ENCODE measurements at places on chromosomes 5 and 9.

GRCh38 chr9:32551276-32552051, 663 bp upstream of the SMIM27 start:
- DNase-seq: no peak

- no peak for DNase-seq
Observed at GRCh38 chr9:108994695-108995094, 18.6 kb downstream of the CTNNAL1 start.

DNA sequence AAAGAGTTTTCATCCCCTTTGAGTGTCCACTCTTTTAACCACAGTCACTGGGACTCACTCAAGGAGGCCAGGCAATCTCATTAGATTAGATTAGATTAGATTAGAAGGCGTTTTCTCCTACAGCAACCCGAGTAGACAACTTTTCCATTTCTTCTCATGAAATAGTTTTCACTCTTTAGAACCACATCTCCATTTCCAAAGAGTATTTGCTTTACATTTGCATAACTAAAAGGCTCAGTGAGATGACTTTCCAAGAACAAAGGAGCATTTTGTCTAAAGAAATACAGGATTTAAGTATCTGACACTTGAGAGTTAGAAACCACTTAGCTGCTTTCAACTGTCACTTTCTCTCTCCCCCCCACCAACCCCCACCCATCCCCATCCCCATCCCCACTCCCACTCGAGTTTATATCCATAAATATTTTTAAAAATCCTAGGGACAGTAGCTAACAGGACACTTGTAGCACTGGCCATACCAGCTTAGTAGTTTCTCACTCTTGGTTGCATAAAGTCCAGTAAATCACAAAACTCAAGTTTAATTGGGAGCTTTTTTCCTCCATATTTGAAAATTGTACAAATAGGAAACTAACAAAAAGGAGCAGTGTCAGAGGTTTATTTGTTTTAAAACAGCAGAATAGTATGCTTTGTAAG, 2202.9 kb upstream of the WWC1 start:
- DNase-seq: no peak

- DNase-seq: no peak
Observed at GRCh38 chr5:129962506-129962905, 58.2 kb downstream of the CHSY3 start.

DNA sequence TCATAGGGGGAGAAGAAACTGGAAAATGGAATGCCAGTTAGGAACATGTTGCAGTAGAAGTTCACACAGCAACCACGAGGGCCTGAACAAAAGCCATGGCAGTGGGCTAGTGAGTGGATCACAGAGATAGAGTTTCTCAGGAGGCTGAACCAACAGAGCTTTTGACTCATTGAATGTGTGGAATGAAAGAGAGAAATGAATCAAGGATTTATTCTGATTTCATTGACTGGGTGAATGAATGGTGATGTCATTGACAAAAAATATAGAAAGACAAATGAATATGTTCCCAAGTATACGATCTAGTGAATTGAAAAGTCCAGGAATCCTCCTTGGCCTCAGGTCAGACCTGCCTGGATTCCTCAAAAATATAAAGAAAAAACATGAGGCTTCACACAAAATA, 99.2 kb downstream of the ZNF462 start:
- DNase-seq: no peak

- no peak for DNase-seq
Observed at GRCh38 chr5:96433066-96433447, at the start of gene PCSK1. Gene PCSK1 (minus strand): TSS chr5:96433248. CDS start chr5:96433042, 206 bp downstream.

DNA sequence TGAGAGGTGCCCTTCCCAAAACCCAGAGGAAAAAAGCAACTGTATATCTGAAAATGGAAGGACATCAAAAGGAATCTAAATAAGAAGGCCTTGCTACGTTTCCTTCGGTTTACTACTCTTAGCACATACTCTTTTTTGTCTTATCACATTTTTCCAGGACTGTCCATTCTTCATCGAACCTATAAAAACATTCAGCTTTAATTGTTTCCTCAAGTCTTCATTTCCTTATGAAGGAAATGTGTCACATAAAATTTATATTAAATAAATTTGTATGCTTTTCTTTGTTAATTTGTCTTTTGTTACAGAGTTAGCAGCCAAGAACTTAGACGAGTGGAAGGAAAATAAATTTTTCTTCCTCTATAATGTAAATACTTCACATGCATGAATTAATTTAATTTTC, 255.0 kb downstream of the BNC2 start:
- DNase-seq: no peak

- DNase-seq: no peak
Observed at GRCh38 chr5:180642779-180643178, 6.6 kb downstream of the FLT4 start.
